ENCODE measurements at places on chromosomes 12 and 14.

- peak; percentile 84 for DNase-seq
Observed at GRCh38 chr14:21300892-21301291, 21.0 kb downstream of the RPGRIP1 start.

DNA sequence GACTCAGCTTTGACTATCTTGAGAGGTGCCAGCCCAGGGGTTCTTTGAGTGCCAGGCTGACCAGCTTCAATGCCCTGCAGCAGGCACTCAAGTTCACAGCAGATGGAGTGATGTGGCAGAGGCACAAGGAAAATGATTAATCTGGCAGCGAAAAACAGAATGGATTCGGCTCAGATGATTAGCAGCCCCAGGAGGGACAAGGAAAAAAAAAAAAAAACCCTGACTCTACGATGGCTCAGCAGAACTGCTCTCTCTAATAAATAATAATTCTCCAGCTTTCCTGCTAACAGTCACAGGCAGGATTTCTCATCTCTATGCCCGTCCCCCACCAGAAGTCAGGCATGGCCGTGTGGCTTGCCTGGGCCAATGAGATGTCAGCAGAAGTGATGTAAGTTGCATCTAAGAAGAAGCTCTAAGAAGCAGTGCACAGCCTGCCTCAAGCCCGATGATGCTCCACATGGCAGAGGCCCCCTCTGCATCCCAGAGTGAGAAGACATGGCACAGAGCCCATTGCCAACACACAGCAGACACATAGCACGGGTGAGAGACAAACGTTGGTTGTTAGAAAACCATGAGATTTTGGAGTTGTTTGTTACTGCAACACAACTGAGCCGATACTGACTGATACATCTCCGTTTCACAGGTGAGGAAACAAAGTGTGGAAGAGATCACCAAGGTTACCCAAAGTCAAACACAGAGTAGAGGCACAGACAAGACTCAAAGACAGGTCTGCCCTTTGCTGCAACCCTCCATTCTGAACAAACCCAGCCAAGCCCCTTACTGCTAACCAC lies 111.0 kb downstream of the SCARB1 start:
- no peak for DNase-seq

GRCh38 chr12:27199638-27200300 lies 44.3 kb upstream of the STK38L start:
- DNase-seq = no peak

- DNase-seq = no peak
Observed at GRCh38 chr14:39426605-39427004, 5.6 kb downstream of the FBXO33 start.

DNA sequence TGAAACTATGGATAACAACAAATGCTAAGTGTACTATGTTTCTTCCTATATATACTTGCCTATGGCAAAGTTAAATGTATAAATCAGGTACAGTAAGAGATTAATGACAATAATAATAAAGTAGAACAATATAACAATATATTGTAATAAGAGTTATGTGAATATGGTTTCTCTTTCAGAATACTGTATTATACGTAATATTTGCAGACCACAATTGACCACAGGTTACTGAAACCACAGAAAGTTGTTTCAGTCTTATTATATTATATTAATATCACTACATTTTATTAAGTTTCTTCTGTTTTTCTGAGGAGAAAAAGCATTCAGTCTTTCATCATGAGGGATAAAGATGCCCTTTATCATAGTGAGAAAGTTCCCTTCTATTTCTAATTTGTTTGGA lies 131.2 kb downstream of the EML1 start:
- DNase-seq = no peak

- DNase-seq = no peak
Observed at GRCh38 chr14:96922986-96923385, 125.8 kb downstream of the VRK1 start.

- no peak for DNase-seq
Observed at GRCh38 chr12:49963976-49964815, 2.5 kb downstream of the AQP5 start.

- no peak for DNase-seq
Observed at GRCh38 chr12:29863665-29864064, 79.9 kb upstream of the TMTC1 start.

DNA sequence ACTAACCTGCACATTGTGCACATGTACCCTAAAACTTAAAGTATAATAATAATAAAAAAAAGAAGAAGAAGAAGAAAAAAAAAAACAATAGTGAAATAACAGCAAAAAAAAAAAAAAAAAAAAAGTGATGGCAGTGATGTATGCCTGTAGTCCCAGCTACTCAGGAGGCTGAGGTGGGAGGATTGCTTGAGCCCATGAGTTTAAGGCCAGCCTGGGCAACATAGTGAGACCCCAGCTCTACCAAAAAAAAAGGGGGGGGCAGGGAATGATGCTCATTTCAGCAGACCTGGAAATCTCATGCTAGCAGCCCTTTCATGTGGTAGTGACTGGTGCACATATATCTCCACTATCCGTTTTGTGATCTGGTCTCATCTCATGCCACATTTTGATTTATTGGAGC lies 20.8 kb downstream of the TRAFD1 start:
- no peak for DNase-seq

- no peak for DNase-seq
Observed at GRCh38 chr12:119841433-119842210, 35.5 kb downstream of the CIT start.

- DNase-seq = peak; percentile 46
Observed at GRCh38 chr12:104669089-104669721, 212.5 kb downstream of the CHST11 start.

DNA sequence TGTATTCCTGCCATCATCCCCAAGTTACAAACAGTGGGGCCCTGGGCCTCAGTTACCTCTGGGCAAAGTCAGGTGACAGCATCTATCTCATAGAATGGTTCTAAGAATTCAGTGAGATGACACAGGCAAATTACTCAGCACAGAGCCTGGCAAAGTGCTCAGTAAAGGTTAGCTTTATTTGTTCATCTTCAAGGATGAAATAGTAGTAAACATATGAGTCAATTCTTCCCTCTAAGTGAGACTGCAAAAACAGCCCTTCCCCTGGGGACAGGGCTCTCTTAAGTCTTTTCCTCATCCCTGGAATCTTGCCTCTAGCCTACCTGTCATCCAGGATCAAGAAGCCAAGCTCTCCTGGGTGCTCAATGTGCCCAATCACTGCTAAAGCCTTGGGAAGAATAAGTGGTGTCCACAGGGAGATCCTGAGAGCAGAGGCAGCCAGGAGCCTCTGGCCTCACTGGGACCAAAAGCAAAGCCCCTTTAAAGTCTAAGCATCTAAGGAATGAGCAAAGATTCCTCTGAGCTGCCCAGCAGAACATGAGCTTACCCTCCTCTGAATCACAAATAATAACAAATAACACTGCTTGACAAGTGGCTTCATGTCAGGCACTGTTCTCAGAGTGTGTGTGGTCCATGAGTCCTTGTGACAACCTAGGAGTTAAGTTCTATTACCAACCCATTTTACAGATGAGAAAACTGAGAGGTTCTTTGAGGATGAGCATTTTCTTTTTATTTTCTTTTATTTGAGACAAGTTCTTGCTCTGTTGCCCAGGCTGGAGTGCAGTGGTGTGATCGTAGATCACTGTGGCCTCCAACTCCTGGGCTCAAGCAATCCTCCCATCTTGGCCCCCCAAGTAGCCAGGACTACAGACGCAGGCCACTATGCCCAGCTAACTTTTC lies 12.1 kb downstream of the NUAK1 start:
- no peak for DNase-seq

GRCh38 chr14:93926873-93927799 lies at the start of gene FAM181A:
FAM181A (plus strand) TSS chr14:93927344; CDS start chr14:93928286, 942 bp downstream.
- DNase-seq = no peak

- no peak for DNase-seq
Observed at GRCh38 chr14:89953602-89954001, 928 bp downstream of the EFCAB11 start.

GRCh38 chr12:45974171-45974719 lies 16.1 kb downstream of the SCAF11 start:
- DNase-seq = no peak

DNA sequence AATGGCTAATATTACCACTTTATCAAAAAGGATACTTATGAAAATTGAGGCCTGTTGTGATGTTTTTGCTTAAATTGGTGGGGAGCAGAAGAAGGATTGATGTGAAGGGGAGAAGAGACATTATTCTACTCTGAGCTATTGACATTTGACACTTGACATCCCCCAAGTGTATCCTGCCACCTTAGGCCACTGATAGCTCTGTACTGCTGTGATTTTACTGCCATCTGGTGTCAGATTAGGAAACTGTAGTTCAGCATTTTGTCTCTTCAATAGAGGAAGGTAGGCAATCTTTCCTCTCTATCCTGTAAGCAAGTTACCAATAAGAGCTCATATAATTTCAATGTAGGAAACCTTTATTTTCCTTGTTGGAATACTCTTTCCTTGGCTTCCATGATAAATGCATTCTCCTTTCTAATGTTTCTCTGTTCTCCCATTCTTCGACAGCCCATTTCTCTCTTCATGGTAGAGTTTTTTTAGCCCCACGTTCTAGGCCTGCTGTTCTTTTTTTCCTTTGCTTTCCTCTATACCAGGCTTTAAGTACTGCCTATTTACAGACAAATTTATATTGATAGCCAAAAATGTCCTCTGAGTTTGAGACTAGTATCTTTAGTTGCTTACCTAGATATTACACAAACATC lies 46.3 kb downstream of the PPHLN1 start:
- DNase-seq = peak; percentile 68

DNA sequence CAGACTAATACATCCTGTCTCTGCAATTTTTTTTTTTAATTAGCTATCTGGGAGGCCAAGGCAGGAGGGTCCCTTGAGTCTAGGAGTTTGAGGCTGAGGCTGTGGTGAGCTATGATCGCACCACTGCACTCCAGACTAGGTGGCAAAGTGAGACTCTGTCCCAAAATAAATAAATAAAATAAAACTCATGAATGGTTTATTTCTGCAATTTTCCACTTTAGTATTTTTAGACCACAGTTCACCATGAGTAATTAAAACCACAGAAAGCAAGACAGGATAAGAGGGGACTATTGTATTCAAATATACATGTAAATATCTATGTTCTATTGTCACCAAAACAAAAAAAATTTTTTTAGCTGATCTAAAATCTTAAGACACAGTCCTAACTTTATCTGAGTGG lies 17.8 kb downstream of the TAOK3 start:
- DNase-seq = no peak

GRCh38 chr12:52335598-52336262 lies 14.5 kb upstream of the KRT83 start:
- DNase-seq = no peak

- DNase-seq = no peak
Observed at GRCh38 chr12:121107681-121108080, 25.0 kb upstream of the P2RX7 start.

DNA sequence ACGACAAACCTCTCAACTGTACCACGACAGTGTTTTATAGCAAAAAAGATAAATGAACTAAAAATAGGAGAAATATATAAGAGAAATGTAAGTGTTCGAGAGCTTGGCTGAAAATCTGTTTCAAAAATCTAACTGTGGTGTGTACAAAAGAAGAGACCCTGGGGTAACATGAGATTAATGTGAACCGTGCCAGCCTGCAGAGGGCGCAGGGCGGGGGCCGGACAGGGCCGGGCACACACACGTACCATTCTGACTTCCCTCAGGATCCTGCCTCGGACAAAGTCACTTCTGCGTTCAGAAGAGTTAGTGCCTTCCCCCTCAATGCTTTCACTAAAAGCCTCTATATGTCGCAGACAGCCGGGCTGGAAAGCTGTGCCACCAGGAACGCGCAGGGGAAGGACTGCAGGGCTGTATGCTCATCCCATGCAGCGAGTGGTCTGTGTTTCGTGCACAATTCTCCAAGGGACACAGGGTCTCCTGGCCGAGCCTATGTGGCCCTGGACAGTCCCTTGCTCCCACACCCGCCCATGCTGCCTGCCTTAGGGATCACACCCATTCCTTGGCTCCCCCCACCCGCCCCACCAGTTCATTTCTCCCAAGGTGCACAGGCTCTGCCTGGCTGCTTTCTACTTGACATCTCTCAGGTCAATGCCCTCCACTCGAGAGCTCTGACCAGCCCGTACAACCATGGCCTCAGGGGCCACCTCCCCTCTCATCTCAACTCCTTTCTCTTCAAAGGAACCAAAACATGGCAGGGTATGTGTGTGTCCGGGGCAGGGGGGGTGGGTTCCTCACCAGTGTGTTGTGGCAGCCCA lies 8.5 kb downstream of the CDCA4 start:
- DNase-seq = no peak

- no peak for DNase-seq
Observed at GRCh38 chr12:127355061-127355841, 911.7 kb upstream of the TMEM132C start.

GRCh38 chr14:77186911-77187648 lies 5.5 kb downstream of the TMEM63C start:
- peak; percentile 6 for DNase-seq

DNA sequence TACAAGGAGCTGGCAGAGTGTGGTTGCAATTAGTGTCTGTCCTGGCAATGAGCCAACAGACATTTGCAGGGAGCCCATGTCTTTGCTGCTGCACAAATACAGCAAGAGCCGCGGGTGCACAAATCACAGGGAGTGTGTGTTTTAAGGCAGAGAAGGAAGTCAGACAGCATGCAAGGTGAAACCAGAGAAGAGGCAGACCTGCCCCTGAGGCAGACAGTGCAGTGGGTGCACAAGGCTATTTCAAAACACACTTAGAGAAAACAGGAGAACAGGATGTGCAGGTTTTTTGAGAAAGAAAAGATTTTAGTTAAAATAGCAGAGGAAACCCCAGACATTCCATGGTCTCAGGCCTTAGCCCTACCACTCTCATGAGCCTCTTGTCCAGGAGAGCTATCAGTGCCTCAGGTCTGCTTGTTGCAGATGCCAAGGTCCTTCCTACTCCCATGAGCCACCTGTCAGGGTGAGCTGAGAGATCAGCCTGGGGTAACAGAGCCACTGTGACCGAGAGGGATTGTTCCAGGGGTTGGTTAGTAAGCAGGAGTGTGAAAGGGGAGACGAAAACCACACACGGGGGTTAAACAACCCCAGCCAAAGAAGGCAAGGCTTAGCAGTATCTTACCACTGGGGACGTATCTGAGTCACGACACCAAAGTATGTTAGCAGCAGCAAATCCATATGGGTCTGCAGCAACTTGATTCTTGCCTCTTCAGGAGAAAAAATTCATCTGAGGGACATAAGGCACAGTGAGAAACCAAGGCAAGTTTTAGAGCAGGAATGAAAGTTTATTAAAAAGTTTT lies 78.1 kb downstream of the C14orf132 start:
- DNase-seq = no peak

DNA sequence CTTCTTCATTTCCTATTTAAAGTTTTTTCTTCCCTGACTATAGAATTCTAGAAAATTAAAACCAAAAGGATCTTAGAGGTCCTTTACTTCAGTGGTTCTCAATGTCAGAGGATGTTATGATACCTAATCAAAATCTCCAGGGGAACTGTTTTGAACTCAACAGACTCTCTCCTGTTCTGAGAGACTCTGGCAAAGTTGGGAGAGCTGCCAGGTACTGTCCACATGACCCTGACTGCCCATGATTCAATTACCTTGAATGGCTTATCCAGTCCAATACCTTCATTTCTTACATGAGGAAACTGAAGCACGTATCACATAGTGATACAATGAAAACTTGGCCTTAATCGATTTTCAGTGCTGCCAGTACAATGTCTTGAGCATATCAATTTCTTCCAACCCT lies 16.6 kb downstream of the ALKBH1 start:
- DNase-seq = no peak

- no peak for DNase-seq
Observed at GRCh38 chr12:119578112-119578511, 15.5 kb upstream of the TMEM233 start.

Measured in iPS-NIHi11 (cell line).